Forelimb muscle (tissue), 1 donor: ENCODE measurements at places on chromosomes 11 and 22.

DNA sequence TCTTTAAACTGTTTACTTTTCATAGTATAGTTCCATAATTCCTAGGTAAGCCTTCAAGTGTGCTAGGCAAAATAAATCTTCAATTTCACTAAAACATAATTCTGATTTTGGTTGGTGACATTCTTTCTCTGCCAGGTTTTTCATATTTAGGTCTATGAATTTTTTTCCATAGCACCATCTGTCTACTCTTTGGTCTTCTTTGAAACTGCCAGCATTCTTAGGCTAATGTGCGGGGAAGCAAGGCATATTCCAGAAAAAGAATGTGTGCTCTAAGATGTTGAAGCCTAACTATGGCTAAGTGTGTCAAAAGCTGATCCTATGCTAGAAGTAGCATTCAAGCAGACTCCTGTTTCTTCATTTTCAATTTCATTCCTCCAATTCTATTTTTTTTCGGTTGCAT lies 213.9 kb upstream of the C11orf87 start:
- DNase-seq, result no peak

GRCh38 chr11:111155021-111155420 lies 90.5 kb upstream of the POU2AF2 start:
- DNase-seq, result no peak

- no peak for DNase-seq
Observed at GRCh38 chr22:50081426-50082196, 3.6 kb downstream of the MLC1 start.

- DNase-seq, result no peak
Observed at GRCh38 chr11:45237711-45238315, 48.3 kb downstream of the SYT13 start.

- DNase-seq, result peak; percentile 32
Observed at GRCh38 chr11:113247966-113248365, 66.4 kb upstream of the TTC12 start.

GRCh38 chr11:11107076-11107723 lies 245.8 kb downstream of the CSNK2A3 start:
- DNase-seq, result no peak

DNA sequence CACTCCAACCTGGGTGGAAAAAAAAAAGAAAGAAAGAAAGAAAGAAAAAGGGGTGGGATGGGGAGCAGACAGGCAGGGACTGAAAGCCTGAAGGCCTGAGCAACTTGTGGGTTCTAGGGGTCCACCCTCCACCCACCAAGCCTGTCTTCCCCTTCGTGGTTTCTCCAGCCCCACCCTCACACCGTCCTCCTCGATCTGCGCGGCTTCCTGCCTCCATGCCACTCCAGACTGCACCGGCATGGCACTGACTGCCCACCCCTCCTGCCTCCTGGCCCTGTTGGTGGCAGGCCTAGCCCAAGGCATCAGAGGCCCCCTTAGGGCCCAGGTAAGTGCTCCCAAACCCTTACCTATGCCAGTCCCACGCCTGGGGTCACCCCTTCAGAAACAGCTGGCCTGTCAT lies at the start of gene CTSW:
Gene CTSW (plus strand): TSS at position 221 of the 400 bp plus-strand sequence. CDS start 18 bp downstream, at position 239.
- DNase-seq, result no peak

DNA sequence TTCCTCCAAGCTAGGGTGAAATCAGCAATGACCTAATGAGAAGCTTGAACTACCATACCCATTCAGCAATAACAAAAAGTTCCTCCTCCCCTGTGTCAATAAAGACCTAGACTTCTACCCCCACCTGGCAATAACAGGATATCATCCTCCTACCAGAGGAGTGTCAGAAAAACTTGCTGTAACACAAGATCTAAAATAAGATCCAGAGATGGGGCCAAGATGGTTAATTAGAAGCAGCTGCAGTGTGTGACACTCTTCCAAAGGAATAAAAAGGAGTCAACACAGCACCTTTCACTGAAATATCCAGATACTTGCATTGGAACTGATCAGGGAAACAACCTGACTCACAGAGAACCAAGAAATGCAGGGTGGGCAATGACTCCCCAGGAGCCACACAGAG lies 84.4 kb upstream of the ARHGAP42 start:
- no peak for DNase-seq

GRCh38 chr11:35554491-35555437 lies 29.3 kb upstream of the PAMR1 start:
- no peak for DNase-seq

DNA sequence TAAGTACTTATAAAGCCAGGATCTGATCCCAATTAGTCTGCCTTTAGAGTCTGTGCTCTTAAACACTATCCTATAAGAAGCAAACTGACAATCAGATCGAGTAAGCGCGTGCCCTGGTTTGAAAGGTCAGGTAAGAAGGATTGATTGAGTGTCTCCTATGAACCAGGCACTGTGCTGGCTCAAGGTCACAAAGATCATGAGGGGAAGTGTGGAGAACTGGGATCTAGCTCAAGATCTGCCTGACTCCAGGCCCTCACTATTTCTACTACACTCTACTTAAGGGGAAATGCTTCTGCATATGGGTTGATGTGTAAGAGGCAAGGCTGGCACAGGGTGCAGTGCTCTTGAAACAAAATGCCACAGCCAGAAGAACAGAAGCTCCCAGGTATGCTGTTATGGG lies 77.0 kb downstream of the ME3 start:
- DNase-seq, result no peak

- no peak for DNase-seq
Observed at GRCh38 chr11:72326151-72326848, 82.3 kb upstream of the PHOX2A start.

GRCh38 chr22:18116634-18117033 lies 6.0 kb downstream of the TUBA8 start:
- no peak for DNase-seq

DNA sequence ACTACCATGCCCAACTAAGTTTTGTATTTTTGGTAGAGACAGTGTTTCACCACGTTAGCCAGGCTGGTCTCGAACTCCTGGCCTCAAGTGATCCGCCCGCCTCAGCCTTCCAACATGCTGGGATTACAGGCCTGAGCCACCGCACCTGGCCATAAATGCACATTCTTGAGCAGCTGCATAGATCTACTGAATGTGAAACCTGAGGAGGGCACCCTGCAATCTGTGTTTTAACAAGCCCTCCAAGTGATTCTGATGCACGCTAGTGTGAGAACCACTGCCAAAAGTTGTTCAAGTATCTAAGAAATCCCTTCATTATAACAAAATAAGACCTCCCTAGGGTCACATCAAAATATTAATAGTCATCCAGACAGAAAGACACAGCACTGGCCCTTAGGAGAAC lies 89.3 kb downstream of the RDX start:
- DNase-seq, result peak; percentile 17
